Skin of body (tissue), 3 donors: ENCODE measurements at places on chromosomes 4 and X.

DNA sequence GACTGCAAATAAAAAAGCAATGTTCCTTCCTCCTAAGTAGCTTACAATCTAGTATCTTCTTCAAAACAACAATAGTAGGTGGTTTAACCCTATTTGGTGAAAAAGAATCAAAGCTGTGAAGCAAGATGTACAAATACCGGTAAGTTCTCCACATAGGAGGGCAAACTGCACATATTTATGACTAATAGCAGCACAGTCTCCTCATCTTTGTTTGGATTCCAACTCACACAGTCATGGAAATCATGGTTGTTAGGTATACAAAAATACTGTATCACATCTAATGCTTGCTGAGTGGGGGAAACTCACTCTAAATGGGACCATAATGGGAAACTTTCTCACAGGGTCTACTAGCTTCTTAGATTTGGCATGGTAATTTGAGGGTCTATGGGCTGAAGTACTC lies 597.2 kb downstream of the INPP4B start:
- DNase-seq: no peak

DNA sequence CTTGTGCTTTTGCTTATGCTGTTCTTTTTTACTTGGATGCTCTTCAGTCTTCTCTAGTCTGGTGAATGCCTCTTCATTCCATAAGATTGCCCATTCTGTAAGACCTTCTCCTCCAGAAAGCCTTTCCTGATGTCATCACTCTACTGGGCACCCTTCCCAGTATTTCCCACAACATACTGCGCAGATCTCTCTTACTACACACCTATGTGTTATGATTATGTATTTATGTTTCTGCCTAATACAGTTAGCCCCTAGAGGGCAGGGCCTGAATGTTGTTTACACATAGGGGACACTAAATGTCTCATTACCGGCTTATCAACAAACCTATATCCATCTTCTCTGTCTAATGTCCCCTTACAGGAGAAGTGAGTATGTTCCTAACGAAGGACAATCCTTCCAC lies 21.1 kb downstream of the AIFM1 start:
- no peak for DNase-seq

DNA sequence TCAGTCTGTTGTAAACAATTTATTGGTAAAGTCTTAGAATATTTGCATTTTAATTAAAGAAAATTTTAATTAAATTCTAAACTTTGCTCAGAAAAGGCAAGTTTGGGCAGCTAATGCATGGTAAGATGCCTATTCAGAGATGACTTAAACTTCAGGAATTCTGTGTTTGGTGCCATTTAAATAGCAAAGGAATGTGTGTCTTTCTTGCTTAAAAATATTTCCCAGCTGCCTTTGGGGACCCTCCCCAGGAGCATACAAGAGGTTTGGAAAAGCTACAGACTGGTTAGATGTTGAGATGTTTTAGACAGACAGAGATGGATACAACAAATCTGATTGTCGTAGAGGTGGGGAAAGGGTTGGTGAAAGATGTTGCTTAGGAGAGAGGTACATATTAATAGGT lies 36.5 kb downstream of the AFF2 start:
- DNase-seq: no peak

DNA sequence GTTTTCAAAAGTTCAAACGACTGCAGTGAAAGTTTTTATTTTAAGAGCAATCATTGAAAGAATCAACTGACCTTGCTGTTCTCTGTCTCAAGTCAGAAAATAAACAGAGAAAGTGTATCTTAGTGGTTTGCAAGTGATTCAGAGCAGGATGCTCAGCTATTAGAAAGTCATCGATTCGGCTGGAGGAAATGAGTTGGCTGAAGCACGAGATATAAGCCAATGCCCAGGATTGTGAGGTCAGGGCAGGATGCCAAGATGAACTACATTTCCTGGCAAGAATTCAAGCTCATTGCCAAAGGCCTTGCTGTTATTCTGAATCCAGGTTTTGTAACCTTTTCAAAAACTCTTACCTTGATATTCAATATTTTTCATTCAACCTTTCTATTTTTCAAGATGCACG lies 541.4 kb upstream of the BOD1L1 start:
- no peak for DNase-seq
